ENCODE measurements at places on chromosomes 6 and 20.

GRCh38 chr6:49909563-49909962, 43.2 kb upstream of the CRISP1 start:
- no peak for DNase-seq

DNA sequence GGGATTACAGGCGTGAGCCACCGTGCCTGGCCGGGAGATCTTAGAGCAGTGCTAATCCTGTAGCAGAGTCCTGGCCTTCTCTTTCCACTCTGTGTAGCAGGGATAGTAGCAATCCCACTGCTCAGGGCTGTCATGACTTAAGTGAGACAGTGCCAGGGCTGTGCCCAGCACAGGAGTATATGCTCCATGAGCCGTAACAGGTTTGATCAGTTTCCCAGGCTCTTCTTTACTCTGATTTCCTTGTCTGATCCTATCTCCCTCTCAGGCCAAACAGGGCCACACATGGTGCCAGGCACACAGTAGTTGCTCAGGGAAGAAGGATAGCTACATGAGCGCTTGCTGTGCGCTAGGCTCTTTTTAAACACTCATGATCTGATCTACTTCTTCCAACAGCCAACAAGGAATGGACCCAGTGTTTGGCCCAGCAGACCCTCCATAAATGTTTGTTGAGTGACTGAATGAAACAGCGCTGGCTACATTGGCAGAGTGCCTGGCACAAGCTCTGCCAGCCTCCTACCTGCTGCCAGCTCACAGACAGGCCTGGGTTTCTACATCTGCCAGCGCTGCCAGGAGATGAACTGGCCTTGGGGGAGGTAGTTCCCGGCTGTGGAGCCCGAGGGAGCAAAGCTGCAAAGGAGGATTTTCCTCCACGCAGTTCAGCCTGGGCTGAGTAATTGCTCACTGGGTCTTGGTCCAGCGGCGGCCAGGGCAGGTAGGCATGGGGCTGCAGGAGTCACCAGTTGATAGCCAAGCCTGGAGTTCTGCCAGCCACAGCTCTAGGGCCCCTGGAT, 36.9 kb downstream of the SNAI1 start:
- no peak for DNase-seq

GRCh38 chr6:36593569-36594028, 563 bp upstream of the SRSF3 start:
- peak; percentile 17 for DNase-seq

DNA sequence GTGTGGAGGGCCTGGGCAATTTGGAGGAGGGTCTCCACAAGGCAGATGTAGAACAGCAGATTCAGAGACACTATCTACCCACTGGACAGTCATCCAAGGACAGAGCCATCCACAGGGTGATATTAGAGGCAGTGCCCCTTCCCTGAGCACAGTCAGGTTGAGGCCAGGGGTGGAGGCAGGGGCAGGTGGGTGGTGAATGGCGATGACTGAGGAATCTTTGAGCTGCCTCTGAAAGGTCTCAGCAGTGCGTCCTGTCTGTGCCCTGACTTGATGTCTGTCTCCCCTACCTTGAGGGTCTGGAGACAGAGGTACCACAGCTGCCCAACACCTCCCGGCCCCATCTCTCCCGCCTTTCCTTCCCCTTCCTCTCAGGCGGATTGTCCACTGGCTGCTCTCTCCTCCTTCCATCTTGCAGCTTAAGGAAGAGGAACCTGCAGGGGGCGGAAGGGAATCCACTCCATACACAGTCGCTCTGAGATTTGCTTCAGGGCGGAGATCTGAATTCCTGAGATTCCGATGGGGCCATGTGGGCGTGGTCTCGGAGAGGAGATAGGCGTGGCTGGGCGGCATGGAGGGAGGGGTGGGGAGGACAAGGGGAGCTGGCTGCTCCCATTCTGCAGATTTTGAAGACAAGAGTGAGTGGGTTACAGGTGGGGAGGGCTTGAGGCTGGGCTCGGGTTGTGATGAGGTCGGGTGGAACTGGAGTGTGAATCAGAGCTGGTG, 1.7 kb downstream of the MUCL3 start:
- no peak for DNase-seq

- no peak for DNase-seq
These were observed 12.1 kb upstream of the ATXN1 start for GRCh38 chr6:16773362-16773761.

- DNase-seq: no peak
These were observed 374.5 kb downstream of the TAF4 start for GRCh38 chr20:61690993-61691838.

DNA sequence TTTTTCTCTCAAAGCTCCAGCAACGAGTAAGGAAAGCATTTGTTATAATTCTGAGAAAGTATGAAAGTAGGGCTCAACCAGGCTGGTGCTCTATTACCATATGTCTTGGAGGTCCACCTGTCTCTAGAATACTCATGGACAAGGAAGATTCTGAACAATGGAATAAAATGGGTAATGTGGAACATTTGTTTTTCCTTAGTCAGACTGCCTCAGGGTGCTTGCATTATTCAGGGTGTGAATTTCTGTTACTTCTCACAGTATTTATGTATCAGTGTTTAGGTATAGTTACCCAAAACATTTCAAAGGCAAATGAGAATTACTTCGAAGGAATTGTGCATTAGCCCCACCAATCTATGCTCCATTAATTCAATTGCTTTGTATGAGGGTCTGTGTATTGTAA, 586.2 kb upstream of the CITED2 start:
- DNase-seq: no peak

- DNase-seq: no peak
These were observed 567 bp upstream of the SLC18B1 start for GRCh38 chr6:132798869-132799538.

DNA sequence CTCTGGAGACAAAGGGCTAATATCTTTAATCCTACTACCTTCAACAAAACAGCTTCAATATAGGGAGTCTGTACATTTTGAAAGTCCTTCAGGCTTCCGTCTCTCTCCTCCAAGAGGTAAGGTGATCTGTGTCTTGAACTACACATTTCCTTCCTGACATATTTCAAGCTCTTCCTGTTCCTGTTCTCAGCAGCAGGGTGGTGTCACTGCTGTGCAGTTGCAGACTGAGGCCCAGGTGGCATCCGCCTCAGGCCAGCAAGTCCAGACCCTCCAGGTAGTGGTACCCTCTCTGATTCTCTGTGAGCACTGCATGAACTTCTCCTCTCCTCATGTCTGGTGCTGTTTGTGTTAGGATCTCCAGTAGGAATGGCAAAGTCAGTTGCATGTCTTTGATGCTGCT, 7.8 kb downstream of the NFYA start:
- DNase-seq: no peak

GRCh38 chr6:82143041-82143481, 104.5 kb downstream of the IBTK start:
- no peak for DNase-seq

DNA sequence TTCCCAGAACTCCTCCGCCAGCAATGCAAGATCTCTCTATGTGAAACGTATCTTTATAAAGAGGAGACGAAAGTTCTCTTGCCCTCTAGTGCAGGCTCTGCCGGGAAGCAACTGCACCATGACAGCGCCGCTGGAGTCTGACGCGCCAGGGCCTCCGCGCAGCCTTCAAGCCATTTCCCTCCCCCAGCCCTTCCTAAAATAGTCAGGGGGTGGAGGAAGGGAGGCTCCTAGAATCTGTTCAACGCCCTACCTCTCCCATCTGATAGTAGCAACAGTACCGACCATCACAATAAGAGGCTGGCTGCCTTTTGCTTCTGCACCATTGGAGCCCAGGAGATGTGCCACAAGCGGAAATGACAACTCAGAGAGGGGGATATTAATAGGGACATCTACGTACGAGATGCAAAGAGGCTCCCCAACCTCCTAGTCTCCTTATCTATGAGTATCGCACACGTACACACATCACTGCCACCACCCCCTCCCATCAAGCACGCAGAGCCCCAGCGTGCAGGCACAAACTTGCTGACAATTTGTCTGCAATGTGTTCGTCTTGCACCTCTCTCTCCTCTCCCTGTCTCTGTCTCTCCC, 1.0 kb downstream of the SYNE1 start:
- no peak for DNase-seq

DNA sequence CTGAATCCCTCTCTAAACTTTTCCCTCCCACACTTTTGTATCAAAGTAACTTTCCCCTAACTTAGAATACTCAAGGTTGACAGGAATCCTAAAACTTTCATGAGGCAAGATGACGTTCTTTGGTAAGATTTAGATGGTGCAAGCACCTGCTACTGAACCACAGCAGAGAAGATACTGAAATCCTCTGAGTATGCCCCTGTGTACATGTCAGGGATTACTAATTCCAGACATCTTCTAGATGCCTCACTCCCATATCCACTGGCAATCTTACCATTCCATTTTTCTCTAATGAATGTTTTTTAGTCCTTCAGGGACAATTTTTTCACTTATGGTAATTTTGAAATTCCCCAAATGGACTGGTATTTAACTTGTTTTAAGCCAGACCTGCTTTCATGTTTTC, 9.1 kb downstream of the APOBEC2 start:
- no peak for DNase-seq

DNA sequence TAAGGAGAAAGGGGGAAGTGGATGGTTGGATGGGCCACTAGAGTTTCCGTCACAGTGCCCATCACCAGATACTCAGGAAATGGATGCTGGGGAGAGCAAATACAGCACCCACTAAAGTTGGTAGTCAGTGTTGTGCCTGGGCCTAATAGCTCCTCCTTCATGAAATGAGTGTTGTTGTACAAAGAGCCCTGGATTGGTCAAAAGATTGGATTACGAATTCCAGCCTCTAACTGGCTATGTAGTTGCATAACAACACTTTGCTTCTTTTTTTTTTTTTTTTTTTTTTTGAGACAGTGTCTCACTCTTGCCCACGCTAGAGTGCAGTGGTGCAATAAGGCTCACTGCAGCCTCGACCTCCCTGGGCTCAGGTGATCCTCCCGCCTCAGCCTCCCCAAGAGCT, 27.4 kb downstream of the KCNG1 start:
- no peak for DNase-seq

GRCh38 chr6:87590990-87591389, 1.1 kb downstream of the ORC3 start:
- no peak for DNase-seq

- no peak for DNase-seq
These were observed 60.2 kb upstream of the GATA5 start for GRCh38 chr20:62535964-62536363.

DNA sequence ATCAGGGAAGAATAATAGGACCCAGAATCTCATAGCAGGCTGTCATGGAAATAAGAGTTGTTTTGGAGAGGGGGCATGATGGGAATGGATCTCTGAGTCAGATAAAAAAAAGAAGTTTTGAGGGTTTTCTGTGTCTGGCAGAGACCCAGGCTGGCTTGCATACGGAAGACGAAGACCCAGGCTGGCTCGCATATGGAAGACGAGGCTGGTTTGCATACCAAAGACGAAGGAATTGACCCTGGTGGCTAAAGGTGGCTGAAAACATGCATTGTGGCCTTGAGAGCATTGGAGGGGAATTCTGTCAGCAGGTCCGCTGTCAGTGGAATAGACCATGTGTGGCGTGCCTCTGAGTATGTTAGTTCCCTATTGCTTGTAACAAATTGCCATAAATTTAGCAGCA, 335.1 kb downstream of the BTBD3 start:
- DNase-seq: no peak

GRCh38 chr6:68087399-68088133, 547.5 kb upstream of the ADGRB3 start:
- no peak for DNase-seq

GRCh38 chr20:20702330-20703245, 9.9 kb downstream of the RALGAPA2 start:
- DNase-seq: no peak

DNA sequence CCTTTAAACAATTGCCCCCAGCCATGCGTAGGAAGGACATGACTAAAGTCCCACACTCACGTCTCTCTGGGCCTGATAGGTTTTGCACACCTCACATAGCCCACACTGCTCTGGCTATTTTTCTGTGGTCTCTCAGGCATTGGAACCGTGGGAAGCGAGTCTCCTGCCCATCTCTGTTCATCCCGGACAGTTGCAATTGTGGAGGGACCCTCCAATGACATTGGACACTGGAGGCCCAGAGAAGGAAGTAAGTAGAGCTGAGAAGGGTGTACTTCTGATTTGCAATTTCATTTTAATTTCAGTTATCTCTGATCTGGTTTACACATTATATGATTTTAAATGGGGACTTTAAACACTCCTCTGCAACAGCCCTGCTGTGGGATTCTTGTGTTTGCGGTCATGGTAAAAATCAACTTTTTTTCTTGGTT, 23.3 kb upstream of the CST3 start:
- DNase-seq: no peak

DNA sequence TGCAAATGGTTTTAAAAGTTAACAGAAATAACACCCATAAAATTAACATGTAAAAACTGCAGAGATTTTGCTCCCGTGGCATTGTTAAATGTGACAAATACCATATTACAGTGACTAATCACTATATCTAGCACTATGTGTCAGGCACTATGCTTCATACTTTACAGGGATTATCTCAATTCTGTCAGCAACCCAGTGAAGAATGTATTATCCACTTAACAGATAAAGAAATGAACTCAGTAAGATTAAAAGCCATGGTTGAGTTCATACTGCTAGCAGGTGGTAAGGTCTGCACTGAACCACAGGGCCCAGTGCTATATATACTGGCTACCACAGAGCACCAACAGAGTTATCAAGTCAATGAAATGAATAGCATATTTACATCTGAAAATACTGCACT, 65.4 kb downstream of the RWDD2A start:
- no peak for DNase-seq
